Activated T-helper 9 cell treated with anti-CD3 and anti-CD28 coated beads, Interleukin-2, amount 50 U/mL, for 16 hours (primary cell): ENCODE measurements at places on chromosomes 11 and 22.
A peak's percentile ranks its signal among the peaks of the same experiment; 100 is the strongest.

- no peak for DNase-seq
Observed at GRCh38 chr11:115368616-115369015, 135.6 kb downstream of the CADM1 start.

GRCh38 chr11:37762079-37762478, 1164.0 kb upstream of the RAG2 start:
- no peak for DNase-seq

- DNase-seq = no peak
Observed at GRCh38 chr11:107140983-107141382, 122.7 kb upstream of the GUCY1A2 start.

GRCh38 chr11:46675288-46675851, 25.0 kb downstream of the ARHGAP1 start:
- no peak for DNase-seq

GRCh38 chr11:69293819-69294505, at the start of gene MYEOV:
Gene MYEOV, plus strand, starts transcription at chr11:69294155. Its CDS starts 1,200 bp downstream, at chr11:69295355.
- no peak for DNase-seq

DNA sequence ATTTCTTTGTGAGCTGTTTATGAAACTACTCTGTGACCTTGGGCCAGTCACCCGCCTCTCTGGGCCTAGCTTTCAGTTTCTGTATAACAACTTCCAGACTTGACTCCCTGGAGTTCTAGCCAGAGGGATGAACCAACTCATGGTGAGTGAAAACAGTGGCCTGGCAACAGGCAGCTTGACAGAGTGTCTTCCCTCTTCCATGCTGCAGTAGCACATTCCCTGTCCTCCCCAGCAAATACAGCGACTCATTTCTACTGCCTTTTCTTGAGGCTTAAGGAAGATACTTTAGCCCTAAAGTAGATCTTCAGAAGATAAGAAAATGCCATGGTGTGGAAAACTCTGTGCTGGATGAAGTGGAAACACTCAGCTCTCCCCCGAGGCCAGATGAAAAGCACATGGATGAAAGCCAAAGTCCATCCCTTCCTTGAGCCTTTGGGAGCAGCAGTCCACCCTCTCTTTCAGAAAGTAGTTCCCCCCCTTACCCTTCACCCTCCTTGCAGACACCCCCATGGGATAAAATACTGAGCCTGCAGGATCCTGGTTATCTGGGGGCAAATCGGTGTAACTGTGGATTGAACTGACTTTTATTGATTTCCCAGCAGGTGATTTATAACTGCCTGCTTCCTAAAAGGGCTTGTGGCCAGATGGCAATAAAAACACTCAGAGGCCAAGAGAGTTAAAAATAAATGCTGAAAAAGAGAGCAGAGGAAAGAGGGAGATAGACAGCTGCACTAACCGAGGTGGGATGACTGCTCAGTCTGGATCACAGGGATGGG, 24.1 kb downstream of the IRAG1 start:
- DNase-seq = no peak

- DNase-seq = no peak
Observed at GRCh38 chr11:65625628-65626342, 10.2 kb downstream of the PCNX3 start.

- DNase-seq = no peak
Observed at GRCh38 chr22:27220339-27220738, 563.0 kb downstream of the MIAT start.

DNA sequence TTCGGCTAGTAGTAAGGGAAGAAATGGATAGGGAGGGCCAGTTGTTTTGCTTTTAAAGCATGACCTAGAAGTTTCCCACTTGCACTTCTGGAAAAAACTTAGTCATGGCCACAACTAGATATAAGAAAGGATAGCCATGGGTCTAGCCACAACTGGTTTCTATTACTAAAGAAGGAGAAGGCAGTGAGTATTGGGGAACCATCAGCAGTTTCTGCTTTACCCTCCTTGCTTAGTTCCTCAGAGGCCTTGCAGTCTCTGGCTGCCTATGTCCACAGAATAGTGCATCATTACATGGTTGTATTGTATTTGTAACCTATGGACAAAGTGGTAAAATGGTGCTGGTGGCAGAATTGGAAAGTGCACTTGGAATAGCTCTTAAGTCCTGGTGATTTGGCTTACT, 35.6 kb downstream of the NXPE1 start:
- no peak for DNase-seq

DNA sequence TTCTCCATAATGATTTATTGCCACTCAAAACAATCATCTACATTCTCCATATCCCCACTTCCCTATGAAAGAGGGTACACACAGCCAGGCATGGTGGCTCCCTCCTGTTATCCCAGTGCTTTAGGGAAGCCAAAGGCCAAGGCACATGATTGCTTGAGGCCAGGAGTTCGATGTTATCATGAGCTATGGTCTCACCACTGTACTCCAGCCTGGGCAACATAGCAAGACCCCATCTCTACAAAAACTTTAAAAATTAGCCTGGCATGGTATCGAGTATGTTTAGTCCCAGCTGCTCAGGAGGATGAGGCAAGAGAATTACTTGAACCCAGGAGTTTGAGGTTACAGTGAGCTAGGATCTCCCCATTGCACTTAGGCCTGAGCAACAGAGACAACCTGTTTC, 6.0 kb downstream of the HPS5 start:
- no peak for DNase-seq

DNA sequence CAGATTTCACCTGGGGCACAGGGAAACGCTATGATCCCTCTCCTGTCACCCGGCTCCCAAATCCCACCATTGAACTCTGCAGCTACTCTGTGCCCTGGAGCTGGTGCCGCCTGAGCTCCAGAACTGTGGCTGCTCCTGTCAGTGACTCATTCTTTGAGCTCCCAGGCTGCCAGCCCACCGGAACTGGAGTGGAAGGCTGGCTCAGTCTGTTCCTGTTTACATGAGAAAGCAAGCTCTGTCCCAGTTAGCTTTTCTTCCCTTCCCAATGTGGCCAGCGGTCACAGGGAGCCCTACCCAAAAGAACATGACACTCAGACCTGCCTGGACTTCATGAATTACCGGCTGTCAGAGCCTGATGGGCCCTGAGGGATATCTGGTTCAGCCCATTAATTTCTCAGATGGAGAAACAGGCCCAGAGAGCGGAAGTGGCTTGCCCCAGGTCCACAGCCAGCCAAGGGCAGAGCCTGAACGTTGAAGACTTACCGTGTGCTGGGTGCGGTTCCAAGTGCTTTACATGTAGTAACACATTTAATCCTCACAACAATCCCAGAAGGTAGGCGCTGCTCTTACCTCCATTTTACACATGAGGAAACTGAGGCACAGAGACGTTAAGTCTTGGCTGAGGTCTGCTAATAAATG, 23.8 kb upstream of the IGSF22 start:
- DNase-seq = no peak

DNA sequence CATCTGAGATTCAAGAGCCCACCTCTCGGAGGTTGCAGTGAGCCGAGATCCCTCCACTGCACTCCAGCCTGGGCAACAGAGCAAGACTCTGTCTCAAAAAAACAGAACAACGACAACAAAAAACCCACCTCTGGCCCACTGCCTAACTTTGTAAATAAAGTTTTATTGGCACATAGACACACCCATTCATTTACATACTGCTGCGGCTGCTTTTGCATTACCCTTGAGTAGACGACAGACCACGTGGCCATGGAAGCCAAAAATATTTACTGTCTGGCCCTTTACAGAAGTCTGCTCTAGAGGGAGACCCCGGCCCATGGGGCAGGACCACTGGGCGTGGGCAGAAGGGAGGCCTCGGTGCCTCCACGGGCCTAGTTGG, 47.0 kb downstream of the GRAMD4 start:
- DNase-seq = no peak

- no peak for DNase-seq
Observed at GRCh38 chr22:32765132-32765618, 36.3 kb upstream of the TIMP3 start.

DNA sequence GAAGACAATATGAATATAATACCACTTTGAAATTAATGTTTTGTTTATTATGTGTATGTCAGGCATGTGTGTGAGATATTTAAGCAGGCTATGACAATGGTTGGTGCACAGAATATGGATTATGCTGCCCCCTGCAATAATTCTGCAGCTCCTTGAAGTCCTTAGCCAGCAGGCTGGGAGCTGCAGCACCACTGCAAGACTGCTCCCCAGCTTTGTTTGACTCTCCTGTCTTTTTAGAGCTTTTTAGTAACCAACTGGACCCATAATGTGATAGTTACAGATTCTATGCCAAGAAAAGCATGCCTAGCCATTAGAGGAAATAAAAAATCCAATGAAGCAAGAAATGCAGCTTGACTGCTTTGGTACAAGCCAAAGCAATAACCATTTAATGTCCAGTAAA, 535.1 kb downstream of the TMEM135 start:
- DNase-seq = no peak

GRCh38 chr22:25746012-25746373, 4.0 kb downstream of the MYO18B start:
- DNase-seq = no peak

DNA sequence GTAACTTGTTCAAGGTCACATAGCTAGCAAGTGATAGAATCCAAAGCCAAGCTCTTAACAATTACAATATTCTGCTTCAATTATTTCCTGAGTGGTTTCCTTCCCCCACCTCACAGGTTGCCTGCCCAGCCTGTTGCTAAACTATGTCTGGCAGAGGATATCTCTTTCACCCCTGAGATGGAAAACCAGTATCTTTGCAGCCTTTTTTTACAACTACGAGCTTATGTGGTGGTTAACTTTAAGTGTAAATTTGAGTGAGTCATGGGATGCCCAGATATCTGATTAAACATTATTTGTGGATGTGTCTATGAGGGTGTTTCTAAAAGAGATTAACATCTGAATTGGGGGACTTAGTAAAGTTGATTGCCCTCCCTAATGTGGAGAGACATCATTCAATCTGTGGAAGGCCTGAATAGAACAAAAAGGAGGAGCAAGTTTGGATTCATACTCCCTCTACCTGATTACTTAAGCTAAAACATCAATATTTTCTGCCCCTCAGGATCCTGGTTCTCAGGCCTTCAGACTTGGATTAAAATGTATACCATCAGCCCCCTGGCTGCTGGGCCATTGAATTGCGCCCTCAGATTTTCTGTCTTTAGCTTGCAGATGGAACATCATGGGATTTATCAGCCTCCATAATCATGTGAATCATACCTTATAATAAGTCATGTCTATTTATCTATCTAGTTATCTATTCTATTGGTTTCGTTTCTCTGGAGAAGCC, 911.9 kb downstream of the METTL15 start:
- DNase-seq = no peak

DNA sequence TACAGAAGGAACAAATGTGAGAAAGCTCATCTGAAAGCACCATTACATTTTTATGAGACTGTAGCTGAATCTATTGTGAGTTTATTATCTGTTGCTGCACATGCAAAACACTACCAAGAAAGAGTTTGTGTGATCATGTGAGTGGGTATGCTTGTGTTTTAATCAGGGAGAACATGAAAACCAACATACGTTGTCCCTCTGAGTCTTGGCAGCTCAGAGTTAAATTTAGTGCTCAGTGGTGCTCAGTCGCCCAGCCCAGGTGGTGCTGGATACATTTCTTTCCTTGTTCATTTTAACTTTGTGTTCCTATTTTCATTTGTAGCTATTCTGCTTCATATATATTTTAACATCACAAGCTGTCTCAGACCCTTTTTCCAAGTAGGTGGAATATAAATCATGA, 500.6 kb downstream of the NTM start:
- no peak for DNase-seq

GRCh38 chr11:115408036-115408921, 95.9 kb downstream of the CADM1 start:
- no peak for DNase-seq

DNA sequence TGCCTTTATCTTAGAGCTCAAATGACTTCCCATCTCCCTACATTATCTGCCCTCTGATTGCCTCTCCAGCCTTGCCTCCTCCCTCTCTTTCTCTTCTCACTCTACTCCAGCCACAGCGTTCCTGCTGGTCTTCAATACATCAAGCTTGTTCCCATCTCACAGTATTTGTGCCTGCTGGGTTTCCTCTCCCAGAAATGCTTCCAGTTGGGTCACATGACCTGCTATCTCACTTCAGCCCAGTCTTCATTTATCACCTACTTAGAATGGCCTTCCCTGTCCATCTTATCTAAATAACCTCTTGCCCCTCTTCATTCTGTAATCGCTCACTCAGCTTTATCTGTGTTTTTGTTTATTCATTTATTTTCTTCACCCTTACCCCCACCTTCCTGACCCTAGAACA, 61.8 kb upstream of the FAR1 start:
- DNase-seq = no peak

GRCh38 chr11:7160814-7161489, 72.2 kb downstream of the RBMXL2 start:
- DNase-seq = no peak

DNA sequence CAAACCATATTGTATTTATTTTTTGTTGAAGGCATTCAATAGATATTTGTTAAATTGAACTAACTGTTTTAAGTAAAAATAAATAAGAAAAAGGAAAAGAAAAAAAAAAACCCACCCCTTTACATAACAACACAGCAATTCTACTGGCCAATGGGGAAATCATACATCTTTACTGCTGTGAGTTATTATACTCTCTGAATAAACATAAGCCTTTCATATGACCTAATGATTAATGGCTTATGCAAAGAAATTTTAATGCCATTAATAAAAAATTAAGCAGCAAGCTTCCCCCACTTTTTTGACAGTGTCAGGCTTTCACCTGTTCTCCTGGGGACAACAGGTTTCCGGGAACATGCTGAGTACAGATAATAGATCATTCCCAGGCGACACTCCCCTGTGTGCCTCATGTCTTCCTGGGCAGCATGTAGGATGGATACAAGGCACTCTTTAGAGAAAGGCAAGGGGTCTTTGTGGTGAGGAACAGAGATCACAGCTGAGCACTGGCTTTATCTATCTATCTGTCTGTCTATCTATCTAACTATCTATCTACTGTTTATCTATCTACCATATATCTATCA, 676.0 kb downstream of the NTM start:
- no peak for DNase-seq

- peak; percentile 60 for DNase-seq
Observed at GRCh38 chr11:34214961-34215805, 109.8 kb downstream of the NAT10 start.

DNA sequence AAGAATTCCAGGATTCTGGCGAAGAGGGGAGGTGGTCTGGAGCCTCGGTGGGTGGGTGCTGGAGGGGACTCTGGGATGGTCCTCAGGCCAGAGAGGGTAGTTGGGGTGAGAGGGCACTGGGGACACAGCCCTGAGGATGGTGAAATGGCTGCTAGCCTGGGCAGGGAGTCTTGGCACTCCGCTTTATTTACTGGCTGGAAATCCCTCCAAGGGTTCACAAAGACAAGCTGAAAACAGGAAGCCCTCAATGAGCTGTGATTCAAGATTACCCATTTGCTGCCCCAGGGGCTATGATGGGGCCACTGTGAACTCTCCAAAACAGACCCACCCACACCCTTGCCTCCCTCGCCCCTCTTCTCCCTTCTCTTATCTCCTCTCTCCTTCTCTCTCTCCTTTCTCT, 71.9 kb downstream of the FBXO7 start:
- no peak for DNase-seq

- DNase-seq = no peak
Observed at GRCh38 chr11:78281511-78281910, 92.8 kb downstream of the USP35 start.

- DNase-seq = no peak
Observed at GRCh38 chr11:72951888-72952287, 137.7 kb downstream of the ATG16L2 start.
